ENCODE measurements at places on chromosomes 5 and 9.

GRCh38 chr5:88203981-88204750, 64.5 kb downstream of the TMEM161B start:
- no peak for DNase-seq

- DNase-seq: no peak
Measured at GRCh38 chr9:123604861-123605260, 248.9 kb downstream of the CRB2 start.

DNA sequence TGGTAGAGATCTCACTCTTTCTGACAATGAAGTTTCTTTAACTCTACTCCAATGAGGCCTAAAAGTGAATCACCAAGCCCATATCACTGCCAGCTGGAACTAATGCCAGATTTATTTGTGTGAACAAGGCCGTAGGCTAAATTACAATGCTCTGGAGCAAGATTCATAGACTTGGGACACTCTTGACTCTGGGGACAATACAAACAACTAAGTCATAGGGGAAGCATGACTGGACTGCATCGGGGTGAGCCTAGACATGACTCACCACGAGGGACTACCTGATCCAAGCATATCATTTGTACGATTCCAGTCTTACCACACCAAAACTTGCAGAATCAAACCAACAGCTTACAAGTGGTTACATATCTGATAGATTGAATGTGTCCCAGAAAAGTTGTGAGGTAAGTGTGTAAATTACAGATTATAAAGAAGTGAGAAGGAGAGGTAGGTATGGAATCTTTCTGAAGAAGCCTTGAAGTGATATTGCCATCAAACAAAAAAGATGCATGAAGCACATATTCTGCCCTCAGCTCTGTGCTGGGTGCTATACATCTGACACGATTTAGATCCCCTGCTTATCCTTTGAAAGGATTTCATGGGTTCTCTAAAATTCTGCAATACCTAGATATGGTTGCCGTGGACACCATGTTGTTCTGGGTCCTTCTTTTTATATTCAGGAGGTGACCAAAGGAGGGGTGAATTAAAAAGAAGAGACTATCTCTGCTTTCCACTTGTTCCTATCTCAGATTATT, 199.3 kb upstream of the PDE4D start:
- no peak for DNase-seq

DNA sequence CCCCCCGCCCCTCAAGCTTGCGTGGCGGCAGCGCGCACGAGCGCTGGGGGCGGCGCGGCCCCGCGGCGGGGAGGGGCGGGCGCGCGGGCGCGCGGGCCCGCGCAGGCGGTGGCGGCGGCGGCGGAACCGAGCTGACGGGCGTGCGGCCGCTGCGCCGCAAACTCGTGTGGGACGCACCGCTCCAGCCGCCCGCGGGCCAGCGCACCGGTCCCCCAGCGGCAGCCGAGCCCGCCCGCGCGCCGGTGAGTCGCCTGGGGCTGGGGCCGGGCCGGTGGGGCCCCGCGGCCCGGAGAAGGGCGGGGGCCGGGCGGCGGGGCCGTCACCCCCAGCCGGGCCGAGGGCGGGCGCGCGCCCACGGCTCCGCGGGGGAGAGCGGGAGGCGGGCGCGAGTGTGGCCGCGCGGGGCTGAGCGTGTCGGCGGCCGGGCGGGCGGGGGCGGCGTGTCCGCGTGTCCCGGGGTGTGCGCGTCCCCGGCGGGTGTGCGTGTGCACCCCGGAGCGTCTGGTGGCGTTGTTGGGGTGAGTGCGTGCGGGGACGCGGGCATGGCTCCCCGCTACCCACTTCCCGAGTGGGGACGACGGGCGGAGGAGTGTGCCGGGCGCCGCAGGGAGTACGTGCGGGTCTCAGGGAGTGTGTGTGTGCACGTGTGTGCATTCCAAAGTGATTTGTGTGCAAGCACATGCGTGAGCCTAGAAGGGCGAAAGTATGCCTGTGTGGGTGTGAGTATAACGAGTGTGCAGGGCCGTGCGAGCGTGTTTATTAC, at the start of gene NEK6:
Gene NEK6 (plus strand): TSS at position 106 of the 763 bp plus-strand sequence. CDS start 44,016 bp downstream, outside the sequence.
- DNase-seq: no peak

DNA sequence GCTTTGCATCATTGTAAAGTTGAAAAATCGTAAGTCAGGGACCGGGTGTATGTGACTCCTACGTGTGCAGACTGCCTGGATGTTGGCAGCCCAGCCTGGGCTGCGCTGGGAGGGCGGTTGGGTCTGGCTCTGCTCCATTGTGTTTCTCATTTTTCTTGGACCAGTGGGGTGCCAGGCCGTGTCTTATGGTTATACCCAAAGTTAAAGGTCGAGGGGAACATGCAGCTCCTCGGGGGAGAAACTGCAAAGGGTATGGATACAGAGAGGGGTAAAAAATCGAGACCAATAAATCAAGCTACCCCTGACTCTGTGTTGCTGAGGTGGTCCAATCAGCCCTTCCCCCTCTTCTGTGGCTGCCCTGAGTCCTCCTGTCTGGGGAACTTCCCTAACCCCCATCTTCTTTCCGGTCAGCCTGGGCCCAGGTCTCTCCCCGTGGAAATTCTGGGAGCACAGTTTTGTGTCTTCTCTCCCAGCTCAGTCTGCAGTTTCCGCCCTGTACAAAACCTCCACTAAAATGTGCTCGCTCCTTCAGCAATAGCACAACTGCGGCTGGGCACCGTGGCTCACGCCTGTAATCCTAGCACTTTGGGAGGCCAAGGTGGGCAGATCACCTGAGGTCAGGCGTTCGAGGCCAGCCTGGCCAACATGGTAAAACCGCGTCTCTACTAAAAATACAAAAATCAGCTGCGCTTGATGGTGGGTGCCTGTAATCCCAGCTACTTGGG, 34.1 kb upstream of the UNC5A start:
- DNase-seq: no peak

GRCh38 chr9:89431930-89432725, 65.8 kb downstream of the SEMA4D start:
- DNase-seq: no peak

GRCh38 chr9:34636791-34637355, 714 bp downstream of the SIGMAR1 start:
- no peak for DNase-seq

DNA sequence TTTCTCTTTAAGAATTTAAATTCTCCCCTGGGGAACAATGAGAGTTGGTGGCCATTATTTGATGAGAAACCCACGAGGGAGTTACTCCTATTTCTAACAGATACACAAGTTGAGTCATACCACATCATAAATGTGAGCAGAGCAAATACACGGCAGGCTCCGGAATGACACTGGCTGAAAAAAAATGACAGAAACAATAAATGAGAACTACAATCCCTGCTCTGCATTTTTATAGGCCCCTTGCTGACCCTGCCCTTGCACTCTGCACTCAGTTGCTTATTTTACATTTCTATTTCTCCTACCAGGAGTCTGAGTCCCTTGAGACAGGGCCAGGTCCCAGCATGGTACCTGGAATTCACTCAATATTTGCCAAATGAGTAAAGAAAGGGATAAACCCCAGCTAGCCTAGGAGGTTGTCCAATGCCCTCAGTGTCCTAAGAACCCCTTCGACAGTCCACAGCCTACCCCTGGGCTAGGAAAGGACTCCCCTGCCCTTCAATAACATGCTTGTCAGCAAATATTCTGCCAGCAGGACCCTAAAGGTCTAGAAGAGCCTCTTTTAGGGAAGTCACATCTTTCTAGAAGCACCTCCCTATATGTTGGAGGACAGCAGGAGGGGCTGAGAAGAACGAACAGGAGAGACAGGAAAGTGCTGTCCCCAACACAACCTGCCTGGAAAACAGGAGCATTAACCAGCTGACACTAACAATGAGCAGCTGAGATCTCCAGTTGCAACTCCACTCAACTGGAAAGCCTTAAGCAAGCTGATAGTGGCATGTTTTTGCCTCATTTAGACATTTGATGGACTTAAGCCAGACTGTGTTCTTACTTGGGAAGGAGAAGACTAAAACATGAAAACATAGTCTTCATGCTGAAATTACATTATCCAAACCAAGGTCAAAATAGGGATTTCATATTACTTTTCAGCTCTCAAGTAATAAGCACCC, 191.2 kb downstream of the ACTL7B start:
- DNase-seq: no peak

- DNase-seq: no peak
Measured at GRCh38 chr5:179418972-179419371, 73.7 kb upstream of the ADAMTS2 start.

DNA sequence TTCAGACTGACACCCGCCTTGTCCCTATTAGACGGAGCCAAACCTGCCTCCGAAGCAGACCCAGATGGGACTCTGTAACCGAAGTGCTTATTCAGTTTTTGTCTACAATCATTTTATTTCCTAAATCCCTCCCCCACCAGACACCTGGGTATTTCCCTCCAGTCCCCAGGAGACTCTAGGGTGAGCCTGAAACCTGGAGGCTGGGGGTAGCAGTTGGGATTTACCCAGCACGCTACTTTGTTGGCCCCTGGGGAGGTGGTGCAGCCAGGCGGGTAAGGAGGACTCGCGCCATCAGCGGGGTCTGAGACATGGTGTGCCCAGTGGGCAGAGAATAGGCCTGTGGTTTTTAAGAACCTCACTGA, 1.3 kb upstream of the LHX2 start:
- DNase-seq: no peak

GRCh38 chr5:130496215-130496614, 592.0 kb downstream of the CHSY3 start:
- DNase-seq: no peak

- DNase-seq: no peak
Measured at GRCh38 chr9:135494791-135495559, 5.5 kb upstream of the MRPS2 start.

DNA sequence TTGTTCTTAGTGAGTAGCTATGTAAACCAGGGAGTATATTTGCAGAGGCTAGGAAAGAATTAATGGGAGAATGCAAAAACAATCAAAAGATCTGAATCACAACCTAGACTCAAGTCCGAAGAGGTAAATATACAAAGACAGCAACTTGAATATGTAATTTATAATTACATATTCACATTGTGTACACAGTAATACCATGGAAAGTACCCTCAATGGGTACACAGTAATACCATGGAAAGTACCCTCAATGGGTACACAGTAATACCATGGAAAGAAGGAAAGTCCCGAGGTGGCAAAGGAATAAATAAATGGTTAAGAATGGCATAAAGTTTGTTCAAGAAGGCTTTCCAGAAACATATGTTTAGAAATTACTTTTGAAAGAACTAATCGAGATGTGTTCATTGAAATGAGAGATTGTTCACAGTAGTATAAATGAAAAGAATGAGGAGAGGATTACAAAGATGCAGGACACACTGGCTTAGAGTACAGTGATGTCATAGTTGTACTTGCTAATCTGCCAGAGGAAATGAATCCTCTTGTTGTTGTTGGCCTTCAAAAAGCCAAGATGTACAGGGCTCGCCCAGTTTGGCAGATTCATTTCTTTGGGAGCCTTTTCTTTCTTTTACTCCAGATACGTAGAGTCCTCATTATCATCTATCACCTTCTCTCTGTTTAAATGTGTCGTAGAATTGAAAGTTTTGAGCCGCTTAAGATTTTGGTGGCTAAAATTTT, 116.0 kb downstream of the UNC13B start:
- no peak for DNase-seq

DNA sequence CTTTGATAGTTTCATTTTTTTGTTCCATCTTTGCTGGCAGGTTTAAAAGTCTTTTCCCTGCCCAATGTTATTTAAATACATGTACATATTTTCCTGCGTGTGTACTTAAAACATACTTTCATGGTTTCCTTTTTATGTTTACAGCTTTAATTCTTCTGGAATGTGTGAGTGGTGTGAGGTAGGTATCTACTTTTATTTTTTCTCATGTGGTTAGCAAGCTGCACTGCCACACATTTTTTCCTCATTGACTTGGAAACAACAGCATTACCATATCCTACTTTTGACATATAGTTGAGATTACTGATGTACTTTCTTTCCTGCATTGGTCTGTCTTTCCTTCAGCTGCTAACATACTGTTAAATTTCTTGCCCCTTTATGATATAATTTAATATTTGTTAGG, 51.4 kb upstream of the COL15A1 start:
- no peak for DNase-seq
